Fibroblast of skin of scalp (primary cell): ENCODE measurements at places on chromosomes 3 and 15.

- no peak for DNase-seq
Observed at GRCh38 chr15:37090543-37091175, 9.7 kb downstream of the MEIS2 start.

- DNase-seq, result peak; percentile 69
Observed at GRCh38 chr3:86996261-86996955, 5.5 kb upstream of the VGLL3 start.

DNA sequence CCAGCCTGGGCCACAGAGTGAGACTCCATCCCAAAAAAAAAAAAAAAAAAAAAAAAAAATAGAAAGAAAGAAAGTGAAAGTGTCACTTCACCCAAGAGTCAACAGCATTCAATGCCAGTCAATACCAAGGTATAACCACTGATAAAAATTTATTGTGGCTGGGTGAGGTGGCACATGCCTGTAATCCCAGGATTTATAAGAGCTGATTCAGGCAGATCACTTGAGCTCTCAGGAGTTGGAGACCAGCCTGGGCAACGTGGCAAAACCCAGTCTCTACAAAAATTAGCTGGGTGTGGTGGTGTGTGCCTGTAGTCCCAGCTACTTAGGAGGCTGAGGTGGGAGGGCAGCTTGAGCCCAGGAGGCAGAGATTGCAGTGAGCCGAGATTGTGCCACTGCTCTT is 46.5 kb upstream of the PIK3CB start:
- no peak for DNase-seq

DNA sequence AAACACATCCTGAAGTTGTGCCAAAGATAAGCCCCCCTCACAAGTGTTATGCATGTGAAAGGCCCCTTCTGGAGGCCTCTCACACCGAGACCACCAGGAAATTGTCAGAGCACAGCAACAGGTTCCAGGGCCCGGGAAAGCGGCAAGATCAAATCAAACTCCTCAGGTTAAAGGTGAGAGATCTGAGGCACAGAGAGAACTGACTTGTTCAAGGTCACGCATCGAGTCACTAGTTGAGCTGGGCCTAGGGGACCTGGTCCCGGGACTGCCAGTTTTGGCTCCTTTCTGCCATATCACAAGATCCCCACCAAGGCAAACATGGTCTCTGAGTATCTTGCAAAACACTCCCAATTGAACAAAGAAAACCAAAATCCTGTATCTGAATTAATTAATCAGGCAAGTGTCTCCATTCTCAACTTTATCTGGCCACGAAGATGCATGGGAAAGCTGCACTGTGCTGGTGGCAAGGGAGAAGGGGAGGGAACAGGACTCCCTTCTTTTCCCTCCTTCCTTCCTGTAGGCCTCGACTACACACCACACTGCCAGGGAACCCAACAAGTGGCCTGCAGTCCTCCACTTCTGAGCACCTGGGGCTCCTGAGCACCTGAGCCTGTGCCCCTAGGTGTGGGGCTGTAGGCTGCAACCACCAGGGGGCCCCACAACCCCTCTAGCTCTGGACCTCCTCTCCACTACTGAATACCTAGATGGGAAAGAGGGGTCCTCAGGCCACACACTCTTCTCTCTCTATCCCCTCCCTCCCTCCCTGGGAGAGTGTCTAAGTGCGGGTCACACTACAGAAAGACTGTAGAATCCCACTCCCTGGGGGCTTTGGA is 37.3 kb downstream of the ANP32A start:
- no peak for DNase-seq

- DNase-seq, result no peak
Observed at GRCh38 chr3:128289534-128289933, 136.3 kb downstream of the EEFSEC start.

GRCh38 chr3:134060561-134061385 is 31.0 kb upstream of the SLCO2A1 start:
- no peak for DNase-seq

- DNase-seq, result no peak
Observed at GRCh38 chr3:122024800-122025199, 2.8 kb upstream of the ILDR1 start.

- no peak for DNase-seq
Observed at GRCh38 chr3:46093966-46094365, 66.7 kb upstream of the XCR1 start.

DNA sequence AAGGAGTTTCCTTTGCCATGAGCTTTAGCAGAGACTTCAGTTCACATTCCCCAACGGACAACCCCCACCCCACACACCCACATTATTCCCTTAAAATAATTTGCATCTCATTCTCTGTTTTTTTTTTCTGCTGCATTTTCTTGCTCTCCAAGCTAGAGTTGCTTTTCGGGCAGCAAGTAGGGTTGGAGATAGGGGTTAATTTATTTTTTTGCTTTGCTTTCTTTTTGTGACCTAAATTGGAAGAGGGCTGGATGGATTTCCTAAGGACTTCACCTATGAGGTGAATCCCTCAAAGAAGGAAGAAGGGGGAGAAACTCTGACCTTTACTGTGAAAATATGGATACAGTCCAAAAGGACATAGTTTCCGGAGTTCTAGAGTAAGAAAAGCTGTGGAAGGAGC is 6.6 kb downstream of the SOX2 start:
- no peak for DNase-seq

GRCh38 chr3:24678421-24678865 is 183.8 kb upstream of the THRB start:
- peak; percentile 88 for DNase-seq

DNA sequence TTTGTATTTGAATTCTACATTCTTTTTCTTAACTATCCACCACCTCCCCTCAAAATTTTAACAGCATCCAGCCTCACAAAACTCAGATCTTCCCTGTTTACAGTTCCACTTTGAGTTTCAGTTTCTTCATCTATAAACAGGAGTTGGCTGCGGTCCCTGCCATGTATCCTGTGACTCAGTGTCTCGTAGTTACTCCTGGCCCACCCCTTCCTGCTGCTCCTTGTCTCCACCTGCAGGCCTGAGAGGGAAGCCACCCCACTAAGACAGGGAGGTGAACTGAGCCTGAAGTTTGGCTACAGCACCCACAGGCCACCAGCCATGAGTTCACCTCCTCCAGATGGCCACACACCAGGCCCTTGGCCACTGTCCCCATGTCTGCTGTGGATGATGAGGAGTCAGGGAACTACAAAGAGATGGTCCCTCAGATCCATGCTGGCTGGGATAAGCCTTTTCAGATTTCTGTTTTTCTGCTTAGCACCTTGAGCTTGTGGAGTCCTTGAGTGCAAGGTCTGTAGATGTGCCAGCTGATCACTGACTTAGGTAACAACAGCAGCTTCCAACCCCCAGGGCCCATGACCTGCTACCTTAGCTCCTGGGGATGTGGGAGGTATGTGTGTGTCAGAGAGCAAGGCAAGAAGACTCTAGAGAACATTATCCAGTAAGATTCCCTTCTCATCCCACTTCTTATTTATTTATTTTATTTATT is 37.5 kb downstream of the CD86 start:
- DNase-seq, result peak; percentile 1

DNA sequence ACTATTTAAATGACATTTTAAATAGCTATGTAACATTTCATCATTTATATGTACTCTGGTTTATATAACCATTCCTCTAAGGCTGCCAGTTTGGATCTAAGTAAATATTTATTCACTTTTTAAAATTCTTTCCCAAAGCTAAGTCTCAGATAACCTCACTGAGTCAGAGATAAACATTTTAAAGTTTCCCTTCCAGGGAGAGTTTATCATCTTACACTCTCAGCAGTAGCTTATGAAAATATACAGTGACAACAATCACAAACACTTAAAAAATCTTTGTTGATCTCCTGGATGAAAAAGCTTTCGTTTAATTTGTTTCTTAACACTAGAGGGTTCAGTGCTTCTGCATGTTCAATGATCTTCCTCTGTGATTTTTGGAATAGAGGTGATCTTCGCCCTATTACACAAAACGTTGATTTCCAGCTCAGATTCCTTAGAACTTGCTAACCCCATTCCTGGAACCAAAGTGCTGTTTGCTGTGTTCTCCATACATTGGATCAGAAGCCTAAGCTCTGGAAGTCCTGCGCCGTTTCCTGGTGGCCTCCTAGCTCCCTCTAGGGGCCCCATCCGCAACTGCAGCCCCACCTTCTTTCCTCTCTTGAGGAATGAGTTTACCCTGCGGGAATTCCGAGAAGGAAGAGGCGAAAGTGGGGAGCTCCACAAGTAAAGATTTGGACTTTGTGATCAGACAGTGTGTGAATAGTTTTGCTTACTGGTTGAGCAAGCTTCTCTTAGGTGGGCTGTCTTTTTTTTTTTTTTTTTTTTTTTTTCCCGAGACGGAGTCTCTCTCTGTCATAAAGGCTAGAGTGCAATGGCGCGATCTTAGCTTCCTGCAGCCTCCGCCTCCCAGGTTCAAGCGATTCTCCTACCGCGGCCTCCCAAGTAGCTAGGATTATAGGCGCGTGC is 29.3 kb upstream of the SACM1L start:
- DNase-seq, result peak; percentile 87

- DNase-seq, result no peak
Observed at GRCh38 chr3:19632099-19633074, 301.6 kb downstream of the EFHB start.

GRCh38 chr3:168025076-168025475 is 70.6 kb downstream of the GOLIM4 start:
- no peak for DNase-seq

- peak; percentile 98 for DNase-seq
Observed at GRCh38 chr3:158167737-158168557, 58.1 kb downstream of the RSRC1 start.

DNA sequence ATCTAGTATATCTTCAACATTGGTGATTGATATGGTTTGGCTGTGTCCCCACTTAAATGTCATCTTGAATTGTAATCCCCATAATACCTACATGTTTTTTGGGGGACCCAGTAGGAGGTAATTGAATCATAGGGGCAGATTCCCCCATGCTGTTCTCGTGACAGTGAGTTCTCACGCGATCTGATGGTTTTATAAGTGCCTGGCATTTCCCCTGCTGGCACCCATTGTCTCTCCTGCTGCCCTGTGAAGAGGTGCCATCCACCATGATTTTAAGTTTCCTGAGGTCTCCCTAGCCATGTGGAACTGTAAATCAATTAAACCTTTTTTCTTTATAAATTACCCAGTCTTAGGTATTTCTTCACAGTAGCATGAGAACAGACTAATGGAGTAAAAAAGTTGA is 1094.6 kb downstream of the ROBO2 start:
- no peak for DNase-seq

- DNase-seq, result no peak
Observed at GRCh38 chr3:160927620-160928019, 171.6 kb downstream of the PPM1L start.

- DNase-seq, result peak; percentile 47
Observed at GRCh38 chr3:119731560-119732343, 28.9 kb downstream of the CFAP91 start.

DNA sequence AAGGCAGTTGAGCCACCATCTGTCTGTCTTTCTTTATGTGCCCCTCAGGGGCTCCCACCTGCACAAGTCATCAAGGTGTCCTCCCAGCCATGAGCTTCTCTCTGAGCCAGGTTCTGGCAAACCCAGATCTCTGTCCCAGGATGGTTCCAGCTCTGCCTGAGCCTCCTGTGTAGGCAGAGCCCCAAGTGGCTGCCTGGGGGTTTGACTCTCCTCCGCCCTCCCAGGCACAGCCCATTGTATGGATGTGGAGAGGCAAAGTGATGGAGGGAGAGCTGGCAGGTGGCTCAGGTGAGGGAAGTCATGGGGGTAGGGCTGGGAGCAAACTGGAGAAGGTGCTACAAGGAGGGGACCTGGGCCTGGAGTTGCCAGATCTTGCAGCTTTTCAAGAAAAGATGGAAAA is 56.9 kb downstream of the GRIP2 start:
- DNase-seq, result no peak

GRCh38 chr3:110886222-110886893 is 185.3 kb upstream of the NECTIN3 start:
- DNase-seq, result peak; percentile 72

DNA sequence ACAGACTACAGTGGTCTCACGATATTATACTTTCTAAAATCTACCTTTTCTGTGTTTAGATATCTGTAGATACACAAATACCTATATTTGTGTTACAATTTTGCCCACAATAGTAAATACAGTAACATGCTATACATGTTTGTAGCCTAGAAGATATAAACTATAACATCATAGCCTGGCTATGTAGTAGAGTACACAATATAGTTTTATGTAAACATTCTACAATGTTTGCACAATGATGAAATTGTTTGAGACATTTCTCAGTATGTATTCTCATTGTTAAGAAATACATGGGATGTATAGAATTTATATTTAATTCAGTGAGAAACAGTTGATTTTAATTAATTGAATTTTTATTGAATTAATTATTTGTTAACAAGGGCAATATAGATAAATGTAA is 1367.0 kb downstream of the OTOL1 start:
- no peak for DNase-seq

- DNase-seq, result no peak
Observed at GRCh38 chr3:39806820-39807219, 2.6 kb upstream of the MYRIP start.

DNA sequence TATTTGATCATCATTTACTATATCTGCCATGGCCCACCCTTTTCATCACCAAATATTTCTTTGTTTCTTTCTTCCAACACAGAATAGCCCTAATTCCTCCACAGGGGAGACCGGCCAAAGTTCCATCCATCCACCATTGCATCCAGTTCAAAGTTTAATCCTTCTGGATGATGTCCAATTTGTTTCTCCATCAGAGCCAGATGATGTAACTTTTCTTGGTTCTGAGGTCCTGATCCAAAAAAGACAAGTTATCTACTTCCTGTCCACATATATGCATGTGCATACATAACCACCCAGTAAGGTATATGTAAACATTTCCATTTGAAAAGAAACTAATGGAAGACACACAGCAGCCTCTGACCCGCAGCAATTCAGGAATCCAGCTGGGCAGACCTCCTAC is 237.3 kb downstream of the SHOX2 start:
- DNase-seq, result no peak

DNA sequence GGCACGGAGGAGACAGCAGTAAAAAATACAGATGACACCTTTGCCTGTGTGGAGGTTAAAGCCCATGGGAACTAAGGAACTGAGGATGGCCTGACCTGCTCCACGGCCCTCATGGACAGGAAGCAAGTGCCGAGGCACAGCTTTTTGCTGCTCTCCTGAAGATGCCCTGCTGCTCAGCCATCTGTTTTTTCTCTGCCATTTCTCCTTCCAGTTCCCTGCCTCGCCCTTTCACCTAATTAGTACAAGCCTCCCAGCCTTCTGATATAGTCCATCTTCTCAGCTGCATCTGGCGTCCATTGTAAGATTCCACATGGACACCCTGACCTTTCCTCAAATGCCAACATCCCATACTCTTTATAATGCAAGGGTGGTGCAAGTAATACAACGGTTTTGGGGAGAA is 11.8 kb upstream of the CXCR6 start:
- no peak for DNase-seq

DNA sequence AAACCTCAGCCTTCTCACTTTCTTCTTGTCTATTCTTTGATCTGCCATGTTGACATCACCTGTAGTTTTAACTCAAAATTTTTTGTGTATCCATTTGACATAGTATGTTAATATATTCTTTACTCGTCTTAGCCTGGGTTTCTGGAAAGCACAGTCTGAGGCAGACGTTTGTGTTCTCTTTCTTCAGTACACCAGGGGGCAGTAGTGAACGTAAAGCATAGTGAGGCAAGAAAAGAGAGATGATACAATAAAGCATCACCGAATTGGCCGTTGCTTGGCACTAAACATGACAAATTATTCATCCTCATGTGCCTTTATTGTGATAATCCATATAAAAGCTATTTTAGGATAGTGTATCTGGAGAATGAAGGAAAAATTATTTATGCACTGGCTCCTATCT is 141.0 kb upstream of the MYRIP start:
- peak; percentile 47 for DNase-seq
